ENCODE measurements at places on chromosomes 5 and 9. TPM values are rescaled to one million over a fixed set of nuclear protein-coding genes. Genes with fewer than 3 reads are reported as not detected.
A peak's percentile ranks its signal among the peaks of the same experiment; 100 is the strongest.

DNA sequence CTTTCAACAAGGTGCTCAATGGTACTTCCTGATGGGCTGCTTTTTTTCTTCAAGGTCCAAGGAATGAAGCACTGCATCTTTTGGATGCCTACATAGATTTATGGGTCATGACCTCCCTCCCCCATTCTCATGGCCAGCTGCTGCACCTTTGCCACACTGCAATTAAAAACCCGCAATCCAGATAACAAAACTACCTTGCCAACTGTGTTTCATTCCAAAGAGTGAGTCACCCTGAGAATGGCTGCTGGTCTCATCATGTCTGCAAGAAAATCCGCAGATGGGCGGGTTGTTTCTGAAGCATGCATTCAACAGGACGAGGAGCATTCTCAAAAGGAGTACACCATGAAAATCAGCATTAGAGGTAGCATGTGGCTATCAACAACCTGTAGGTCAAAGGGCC is 139.8 kb downstream of the ELAVL2 start:
- DNase-seq, result no peak

DNA sequence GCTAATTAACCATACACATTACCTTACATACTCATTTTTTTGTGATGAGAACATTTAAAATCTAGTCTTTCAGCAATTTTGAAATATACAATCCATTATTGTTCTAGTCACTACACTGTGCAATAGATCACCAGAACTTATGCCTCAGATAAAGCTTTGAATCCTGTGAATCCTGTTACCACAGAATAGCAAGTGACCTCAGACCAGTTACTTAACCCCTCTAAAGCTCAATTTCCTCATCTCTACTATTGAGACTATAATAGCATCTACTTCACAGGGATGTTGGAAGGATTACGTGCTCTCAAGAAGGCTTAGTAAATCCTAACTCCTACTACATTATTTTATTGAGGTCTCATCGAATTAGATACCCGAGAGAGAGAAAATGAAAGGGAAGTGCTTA is 60.2 kb upstream of the PIP5K1B start:
- no peak for DNase-seq

DNA sequence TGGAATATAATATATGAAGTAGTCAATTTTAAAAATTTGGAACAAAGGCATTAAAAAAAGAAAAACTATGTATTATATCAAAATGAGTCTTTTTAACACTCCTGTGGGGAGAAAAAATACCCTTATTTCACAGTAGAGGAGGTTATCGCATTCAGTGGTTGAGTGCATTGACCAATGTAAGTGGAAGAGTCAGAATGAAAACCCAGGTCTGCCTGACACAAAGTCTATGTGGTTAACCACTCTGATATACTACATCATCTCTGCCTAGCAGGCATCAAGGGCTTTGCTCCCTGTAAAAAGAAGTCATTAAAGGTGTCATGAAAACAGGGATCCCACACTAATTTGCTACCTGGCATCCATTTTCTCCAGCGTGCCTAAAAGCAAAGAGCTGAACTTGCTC is 417.2 kb upstream of the C9orf72 start:
- no peak for DNase-seq

DNA sequence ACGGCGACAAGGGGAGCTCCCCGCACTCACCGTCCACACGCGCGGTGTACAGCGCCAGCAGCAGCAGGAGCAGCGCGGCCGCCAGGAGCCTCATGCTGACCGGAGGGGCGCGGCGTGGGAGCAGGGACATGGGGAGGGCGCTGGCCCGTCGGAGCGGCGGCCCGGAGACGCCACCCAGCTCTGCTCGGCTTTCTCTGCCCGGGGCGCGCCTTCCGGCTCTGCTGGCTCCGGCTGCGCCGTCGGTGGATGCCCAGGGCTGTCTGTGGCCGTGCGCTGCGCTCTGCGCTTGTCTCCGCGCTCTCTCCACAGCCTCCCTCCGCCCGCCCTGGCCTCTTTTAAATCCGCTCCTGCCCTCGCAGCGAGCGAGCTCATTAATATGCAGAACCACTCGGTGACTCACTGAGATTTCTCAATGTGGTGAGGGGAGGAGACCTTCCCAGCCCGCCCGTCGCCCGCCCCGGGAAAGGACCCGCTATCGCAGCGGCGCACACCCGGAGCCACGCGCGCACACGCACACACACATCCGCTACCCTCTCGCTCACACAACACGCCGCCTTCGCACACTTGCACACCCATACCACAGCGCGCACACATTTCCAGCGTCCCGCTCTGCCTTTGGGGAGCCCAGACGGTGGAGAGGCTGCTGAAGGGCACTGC is at the start of gene CXCL14:
TSS of gene CXCL14 (minus strand) at position 307 of the 657 bp plus-strand sequence. CDS start at position 94, 213 bp downstream.
- peak; percentile 55 for DNase-seq

The OR1J2 gene
- not detected for total RNA-seq

The PCDHA9 gene
- total RNA-seq, result 0.32 TPM

The IL9 gene
- total RNA-seq, result not detected

Measured in lower lobe of right lung (tissue), 2 donors.